OCI-M1 (cell line): ENCODE measurements at places on chromosomes 13 and 19.

DNA sequence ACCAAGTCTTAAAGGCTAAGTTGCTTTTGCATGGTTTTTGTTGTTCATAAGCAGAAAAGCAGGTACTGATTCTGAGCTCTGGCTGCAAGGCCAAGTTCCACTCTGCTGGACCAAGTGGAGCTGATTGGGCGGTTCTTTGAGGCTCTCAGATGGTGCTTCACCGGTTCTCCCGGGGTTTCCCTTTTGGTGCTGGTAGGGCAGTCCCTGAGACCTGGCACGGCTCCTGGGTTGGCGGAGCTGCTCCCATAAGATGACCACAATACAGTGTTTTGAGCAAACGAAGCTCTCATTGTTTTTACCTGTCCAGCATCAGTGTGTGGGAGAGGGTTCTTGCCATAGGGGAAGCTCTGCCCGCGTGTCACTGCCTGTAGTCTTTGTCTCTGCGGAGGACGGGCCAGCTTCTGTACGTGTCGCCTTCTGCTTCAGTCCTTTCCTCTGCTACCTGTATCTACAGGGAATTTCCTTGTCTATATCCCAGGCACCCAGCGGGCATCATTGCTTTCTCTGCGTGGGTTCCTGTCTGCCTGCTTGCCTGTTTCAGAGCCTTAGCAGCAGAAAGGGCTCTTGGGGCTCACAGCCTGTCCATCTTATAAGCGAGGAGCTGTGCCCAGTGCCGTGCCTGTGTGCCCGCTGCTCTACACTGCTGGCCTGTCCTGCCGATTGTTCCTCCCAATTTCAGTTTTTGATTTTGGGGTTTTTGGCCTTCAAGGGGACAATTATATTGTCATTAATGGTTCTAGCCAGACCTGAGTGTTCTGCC lies 2.3 kb downstream of the U2AF2 start:
- no peak for DNase-seq

GRCh38 chr13:74090397-74090796 lies 43.8 kb downstream of the KLF12 start:
- DNase-seq, result no peak

DNA sequence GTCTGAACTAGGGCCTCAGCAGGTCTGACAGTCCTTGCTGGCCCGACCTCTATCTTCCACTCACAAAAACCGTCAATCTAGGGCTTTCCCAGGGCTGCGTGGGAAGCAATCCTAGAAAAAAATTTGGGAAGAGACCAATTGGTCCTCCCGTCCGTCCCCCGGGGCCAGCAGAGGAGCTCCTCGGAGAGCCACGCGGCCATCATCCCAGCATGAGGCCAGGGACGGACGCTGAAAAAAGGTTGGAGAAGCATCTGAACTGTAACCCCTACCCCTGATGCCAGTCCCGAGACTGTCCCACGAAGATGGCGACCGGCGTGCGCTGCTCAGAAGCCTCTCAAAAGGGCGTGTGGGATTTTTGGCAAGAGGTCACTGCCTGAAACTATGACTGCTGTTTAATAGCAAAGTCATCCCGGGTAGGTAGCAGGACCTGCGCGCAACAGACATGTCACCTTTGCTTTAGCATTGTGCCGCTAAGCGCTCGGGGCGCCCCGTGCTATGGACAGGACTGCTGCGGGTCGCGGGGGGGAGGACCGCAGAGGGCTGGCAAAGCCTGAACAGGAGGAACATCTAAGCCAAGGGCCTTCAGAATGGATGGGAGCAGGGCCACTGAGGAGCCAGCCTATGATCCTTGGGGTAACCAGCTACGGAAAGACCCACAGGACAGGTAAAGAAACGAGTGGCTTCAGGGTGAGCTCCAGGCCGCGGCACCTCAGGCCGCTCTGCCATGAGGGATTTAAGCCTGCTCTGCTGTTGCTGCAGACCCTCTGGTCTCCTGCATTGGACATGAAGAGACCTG lies 10.6 kb downstream of the AKAP8 start:
- DNase-seq, result no peak

- no peak for DNase-seq
Observed at GRCh38 chr19:11169896-11170678, 14.5 kb upstream of the SPC24 start.

DNA sequence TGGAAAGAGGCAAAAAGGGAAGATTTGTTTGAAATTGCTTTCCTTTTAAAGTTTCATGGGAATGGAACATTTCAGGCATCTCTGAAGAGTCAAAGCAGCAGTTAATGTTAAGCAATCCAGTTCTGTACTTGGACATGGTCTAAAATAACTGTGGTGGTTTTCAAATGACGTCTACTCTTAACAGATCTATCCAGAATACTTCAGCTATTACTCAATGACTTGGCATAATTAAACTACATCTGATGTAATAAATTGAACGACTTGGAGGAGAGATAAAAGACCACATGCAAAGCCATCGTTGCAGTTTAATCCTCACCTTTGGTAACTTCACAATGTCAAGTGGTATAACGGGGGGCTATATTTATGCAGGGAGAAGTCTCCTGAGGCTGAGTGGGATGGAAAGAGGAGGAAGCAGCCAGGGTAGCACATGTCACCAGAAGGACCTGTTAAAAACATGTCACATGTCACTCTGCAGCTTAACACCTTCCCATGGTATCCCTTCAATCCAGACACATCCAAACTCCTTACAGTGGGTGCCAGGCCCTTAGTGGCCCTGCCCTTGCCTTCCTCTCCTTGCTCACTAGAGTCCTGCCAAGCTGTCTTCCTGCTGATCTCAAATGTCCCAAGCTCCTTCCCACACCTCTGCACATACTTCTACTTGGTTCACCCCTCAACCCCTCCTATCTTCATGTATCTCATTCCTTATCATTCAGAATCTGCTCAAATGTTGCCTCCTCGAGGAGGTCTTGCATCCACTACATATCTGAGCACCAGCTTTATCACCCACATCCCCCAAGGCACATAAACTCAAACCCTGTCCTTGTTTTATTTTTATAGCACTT lies 327.8 kb downstream of the SUCLA2 start:
- DNase-seq, result peak; percentile 57

GRCh38 chr19:781800-782184 lies 15.5 kb upstream of the PTBP1 start:
- DNase-seq, result no peak

GRCh38 chr13:23129331-23129730 lies 51.4 kb upstream of the SGCG start:
- no peak for DNase-seq

DNA sequence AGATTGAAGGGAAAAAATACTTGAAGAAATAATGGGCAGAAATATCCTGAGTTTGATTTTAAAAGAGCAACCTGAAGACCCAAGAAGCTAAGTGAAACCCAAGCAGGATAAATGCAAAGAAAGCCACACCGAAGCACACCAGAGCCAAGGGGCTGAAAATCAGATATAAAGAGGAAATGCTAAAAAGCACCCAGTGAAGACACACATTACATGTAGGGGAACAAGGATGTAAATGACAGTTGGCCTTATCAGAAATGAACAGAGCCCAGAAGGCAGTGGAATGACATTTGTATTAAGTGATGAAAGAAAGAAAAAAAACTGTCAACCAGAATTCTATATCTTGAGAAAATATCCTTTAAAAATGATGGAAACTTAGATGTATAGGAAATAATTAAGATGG lies 139.1 kb downstream of the SLC7A1 start:
- DNase-seq, result peak; percentile 89

DNA sequence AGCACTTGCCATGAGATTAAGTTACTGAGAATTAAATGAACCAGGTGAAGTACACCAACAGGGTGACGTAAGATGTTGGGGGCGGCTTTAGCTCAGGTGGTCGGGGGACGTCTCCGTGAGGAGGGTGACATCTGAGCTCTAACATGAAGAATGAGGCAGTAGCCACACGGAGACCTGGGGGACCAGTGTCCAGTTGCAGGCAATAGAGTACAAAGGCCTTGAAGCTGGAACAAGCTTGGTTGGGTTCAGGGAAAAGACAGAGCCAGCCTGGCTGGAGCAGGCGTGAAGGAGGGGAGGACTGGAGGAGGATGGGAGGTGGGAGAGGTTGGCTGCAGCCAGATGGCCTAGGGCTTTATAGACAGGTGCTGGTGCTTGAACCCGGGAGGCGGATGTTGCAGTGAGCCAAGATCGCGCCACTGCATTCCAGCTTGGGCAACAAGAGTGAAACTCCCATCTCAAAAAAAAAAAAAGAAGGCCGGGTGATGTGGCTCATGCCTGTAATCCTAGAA lies 1.6 kb downstream of the SPINT2 start:
- no peak for DNase-seq

GRCh38 chr13:110278859-110279258 lies 28.1 kb downstream of the COL4A1 start:
- DNase-seq, result no peak

- no peak for DNase-seq
Observed at GRCh38 chr13:43755844-43756243, 30.9 kb downstream of the ENOX1 start.

GRCh38 chr13:57264965-57265364 lies 98.0 kb downstream of the PRR20E start:
- DNase-seq, result peak; percentile 7

GRCh38 chr19:43704002-43704705 lies 11.7 kb upstream of the IRGC start:
- DNase-seq, result no peak

DNA sequence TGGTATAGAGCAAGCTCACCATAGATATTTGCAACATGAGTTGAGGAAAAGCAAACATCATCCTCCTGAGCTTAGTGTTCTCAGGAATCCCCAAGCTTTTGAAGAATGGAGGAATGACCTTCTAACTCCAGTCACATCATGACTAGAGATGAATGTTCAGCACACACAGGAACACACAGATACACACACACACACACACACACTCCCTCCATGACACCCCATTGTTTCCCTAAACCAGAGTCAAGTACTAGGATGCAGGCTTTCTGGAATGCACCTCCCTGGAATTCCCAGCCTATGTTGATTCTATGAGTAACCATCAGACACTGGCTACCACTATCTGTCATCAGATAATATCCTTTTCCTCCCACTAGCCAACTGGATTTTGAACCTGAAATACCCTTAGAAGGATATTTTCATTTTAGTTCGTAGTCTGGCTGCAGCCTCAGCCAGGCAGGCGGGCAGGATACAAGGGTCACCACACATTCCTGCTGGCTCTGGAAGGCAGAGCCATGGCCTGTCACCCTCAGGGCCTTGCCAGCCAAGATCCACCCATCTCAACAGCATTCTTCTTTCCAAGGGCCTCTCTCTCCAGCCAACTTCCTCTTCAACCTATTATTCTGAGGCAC lies 162.4 kb downstream of the FOXO1 start:
- DNase-seq, result no peak

DNA sequence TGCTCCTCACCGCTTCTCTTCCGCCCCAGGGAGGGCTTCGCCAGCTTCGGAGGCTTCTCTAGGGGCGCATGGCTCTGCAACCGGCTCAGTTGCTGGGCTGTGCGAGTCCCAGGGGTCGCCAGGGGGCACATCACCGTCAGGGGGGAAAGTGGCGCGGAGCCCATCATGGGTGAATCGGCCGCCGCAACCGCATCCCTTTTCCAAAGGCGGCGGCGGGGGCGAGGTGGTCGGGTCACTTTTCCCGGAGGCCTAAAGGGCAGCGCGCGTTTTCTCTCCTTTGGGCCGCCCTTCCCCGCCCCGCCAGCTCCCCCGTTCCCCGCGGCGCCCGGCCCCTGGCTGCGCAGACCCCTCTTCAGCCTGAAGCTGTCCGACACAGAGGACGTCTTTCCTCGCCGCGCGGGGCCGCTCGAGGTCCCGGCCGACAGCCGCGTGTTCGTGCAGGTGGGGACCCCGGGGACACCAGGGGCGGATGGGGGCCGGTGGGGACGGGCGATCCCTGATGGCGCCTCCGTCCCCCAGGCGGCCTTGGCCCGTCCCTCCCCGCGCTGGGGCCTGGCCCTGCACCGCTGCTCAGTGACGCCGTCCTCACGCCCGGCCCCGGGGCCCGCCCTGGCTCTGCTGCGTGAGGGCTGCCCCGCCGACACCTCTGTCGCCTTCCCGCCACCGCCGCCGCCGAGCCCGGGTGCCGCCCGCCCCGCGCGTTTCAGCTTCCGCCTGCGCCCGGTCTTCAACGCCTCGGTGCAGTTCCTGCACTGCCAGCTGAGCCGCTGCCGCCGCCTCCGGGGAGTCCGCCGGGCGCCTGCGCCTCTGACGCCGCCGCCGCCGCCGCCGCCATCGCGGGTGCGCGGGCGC lies 1.7 kb downstream of the TGFBR3L start:
- DNase-seq, result peak; percentile 66

GRCh38 chr19:51971624-51972023 lies 15.0 kb downstream of the ZNF350 start:
- peak; percentile 23 for DNase-seq

GRCh38 chr13:35953537-35954206 lies 177.5 kb downstream of the DCLK1 start:
- DNase-seq, result peak; percentile 77

DNA sequence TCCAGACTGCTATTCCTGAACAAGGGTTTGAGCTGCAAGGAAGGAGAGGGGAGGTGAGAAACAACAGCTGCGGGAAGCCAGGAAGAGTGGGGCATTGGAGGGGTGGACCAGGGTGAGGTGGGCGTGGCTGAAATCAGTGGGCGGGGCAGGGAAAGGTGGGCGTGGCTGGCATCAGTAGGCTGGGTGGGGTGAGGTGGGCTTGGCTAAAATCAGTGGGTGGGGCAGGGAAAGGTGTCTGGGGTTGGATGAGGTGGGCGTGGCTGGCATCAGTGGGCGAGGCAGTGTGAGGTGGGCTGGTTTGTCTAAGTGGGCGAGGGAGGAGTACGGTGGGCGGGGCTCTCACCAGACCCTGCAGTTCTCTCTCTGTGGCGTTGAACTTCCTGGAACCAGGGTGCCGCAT lies 87.6 kb downstream of the MUC16 start:
- DNase-seq, result no peak

DNA sequence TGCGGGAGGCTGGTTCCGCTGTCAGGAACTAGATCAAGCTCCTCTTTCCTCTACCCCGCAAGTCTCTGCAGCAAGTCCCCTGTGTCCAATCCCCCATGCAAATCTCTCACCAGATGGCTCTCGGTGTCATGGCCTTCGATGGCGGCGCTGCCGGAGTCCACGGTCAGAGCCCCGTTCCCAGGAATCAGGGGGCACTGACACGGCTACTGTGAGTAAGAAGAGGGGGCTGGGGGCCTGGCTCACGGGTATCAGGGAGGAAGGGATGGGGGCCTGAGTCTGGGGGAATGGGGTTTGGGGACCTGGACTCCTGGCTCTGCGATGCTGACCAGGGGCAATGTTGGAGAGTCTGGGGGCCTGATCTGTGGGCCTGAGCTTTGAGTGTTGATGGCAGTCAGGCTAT lies 4.0 kb downstream of the SCAF1 start:
- no peak for DNase-seq
